ENCODE measurements at places on chromosomes 11 and 22. TPM values are rescaled to one million over a fixed set of nuclear protein-coding genes. Genes with fewer than 3 reads are reported as not detected.

TTC28 gene
- 27.1 TPM for total RNA-seq

CBLIF gene
- not detected for total RNA-seq

GSTT2B gene
- 4.7 TPM for total RNA-seq

RRM1 gene
- 58.5 TPM for total RNA-seq

PGA5 gene
- not detected for total RNA-seq

RIMBP3C gene
- not detected for total RNA-seq

CPSF7 gene
- total RNA-seq = 17.7 TPM

MS4A15 gene
- not detected for total RNA-seq

BACE1 gene
- 9.4 TPM for total RNA-seq
